B cell (primary cell): ENCODE measurements at places on chromosomes 5 and 9.

DNA sequence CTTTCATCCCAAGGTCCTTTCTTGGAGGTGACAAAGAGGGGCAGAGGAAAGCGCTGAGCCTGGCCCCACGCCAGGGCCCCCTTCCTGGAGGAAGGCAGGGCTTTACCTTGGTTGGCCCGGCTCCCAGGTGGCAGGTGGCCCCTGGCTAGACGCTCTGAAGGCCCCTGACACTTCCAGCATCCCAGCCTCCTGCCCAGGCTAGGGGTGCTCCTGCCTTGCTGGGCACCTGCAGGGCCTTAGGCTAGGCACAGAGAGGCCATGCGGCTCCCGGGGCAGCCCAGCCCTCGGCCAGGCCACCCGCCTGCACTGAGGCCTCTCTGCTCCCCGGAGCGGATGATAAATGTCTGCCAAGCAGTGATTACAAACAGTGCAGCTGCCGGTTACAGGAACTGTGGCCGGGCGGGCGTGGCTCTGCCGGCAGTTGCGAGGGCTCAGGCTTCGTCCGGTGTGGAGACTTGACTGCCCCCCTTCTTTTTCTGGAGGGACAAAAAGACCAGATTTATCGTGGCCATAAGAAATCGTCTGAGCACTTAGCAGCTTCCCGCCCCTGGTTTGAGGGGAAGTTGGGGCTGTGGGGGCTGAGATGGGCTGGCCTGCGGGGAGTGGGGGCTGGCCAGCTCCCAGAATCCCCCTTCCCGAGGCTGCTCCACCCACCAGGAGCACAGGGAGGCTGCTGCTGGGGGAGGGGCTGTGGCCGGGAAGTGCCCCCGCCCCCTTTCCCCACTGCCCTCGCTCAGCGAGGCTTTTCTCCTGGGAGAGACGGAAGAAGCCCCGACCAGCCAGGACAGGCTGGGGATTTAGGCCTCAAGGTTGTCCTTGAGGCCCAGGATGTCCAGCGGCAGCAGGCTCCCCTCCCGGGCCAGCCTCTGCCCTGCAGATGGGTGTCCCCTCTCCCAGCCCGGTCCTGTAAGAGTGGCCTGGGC is 31.6 kb upstream of the UBAC1 start:
- peak; percentile 57 for DNase-seq

DNA sequence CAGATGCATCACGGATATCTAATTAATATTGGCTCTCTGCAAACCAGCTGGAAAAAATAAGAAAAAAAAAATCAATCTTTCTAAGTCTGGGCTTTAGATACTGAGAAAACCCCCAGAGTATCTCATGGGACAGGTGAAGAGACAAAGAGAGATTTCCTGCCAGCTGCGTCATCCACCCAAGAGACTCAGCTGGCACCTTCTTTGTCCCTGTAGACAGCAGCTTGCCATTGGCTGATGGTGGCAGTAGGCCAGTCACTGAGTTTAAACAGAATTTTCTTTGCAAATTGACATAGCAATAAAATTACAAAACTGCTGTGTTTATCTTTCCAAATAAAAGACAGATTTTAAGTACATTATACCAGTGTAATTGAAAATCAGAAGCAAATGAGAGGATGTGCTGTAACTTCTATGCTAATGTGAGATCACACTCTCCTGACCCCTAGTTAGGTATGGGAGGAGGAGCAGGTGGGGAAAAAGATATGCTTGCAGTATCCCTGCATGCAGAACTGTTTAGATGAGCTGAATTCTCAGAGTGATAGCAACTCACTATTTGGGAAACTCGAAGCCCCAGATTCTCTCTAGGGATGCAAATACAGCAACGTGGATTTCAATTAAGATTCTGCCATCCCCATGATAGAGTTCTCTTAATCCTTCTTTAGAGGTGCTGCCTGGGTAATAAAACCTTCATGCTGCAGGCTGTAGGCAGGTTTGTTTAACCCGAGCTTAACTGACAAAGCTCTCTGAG is 72.2 kb downstream of the NMUR2 start:
- no peak for DNase-seq

GRCh38 chr5:89324990-89325389 is 442.0 kb upstream of the MEF2C start:
- peak; percentile 20 for DNase-seq

GRCh38 chr9:110371411-110372007 is 33.8 kb upstream of the TXNDC8 start:
- no peak for DNase-seq
